ENCODE measurements at places on chromosomes 4 and X.

- DNase-seq, result peak; percentile 25
These were observed at the start of gene SYNPO2 for GRCh38 chr4:118888666-118889311. Gene SYNPO2, plus strand, starts transcription at chr4:118888854. Its CDS starts 183 bp downstream, at chr4:118889037.

DNA sequence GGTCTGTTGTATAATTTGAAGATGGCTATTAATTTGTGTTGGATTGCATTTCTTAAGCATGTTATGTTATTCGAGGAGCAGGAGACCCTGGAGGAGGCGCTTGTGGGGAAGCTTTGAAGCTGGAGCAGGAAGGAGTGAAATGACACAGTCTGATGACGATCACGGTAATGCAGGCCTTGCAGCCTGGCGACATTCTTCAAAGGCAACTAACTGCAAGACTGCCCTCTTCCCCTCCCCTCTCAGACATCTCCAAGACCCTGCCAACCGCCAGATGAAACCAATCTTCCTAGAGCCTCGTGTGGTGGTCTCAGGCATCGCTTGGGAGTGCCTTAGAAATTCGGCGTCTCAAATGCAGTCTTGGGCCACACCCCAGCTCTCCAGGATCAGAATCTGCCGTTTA, 16.1 kb downstream of the CLCN4 start:
- no peak for DNase-seq

GRCh38 chrX:5644776-5645175, 583.9 kb downstream of the NLGN4X start:
- DNase-seq, result no peak

DNA sequence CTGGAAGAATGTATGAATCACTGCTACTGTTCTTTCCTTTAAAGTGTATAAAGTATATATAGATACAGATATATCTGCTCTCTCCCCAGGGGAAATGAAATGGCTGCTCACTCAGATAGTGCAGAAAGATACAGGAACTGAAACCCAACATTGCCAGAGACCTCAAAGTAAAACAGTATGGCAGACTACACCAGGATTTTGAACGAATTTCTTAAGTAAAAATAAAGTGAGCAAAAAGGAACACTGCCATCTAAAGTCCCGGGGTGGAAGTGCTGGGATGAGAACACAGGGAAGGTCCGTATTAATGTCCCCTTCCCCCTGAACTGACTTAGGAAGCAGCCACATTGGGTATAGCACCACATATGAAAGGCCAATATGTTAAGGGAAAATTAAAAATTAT, 93.4 kb downstream of the TMA16 start:
- peak; percentile 83 for DNase-seq

GRCh38 chr4:135573251-135573650, 1371.7 kb upstream of the PABPC4L start:
- no peak for DNase-seq

DNA sequence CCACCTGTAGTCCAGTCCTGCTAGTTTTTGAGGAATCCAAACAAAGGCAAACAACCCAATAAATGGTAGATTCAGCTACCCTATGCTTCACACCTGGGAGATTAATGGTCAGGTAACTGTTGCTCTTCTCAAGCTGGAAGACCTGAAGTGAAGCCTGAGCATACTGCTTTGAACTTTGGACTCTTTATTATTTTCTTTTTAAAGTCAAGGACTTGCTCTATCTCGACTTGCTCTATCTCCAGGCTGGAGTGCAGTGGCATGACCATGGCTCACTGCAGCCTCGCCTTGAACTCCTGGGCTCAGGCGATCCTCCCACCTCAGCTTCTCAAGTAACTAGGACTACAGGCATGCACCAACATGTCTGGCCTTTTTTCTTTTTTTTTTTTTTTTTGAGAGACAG, 14.7 kb upstream of the KLHL13 start:
- no peak for DNase-seq

- no peak for DNase-seq
These were observed 248.9 kb downstream of the TLL1 start for GRCh38 chr4:166121897-166122296.

DNA sequence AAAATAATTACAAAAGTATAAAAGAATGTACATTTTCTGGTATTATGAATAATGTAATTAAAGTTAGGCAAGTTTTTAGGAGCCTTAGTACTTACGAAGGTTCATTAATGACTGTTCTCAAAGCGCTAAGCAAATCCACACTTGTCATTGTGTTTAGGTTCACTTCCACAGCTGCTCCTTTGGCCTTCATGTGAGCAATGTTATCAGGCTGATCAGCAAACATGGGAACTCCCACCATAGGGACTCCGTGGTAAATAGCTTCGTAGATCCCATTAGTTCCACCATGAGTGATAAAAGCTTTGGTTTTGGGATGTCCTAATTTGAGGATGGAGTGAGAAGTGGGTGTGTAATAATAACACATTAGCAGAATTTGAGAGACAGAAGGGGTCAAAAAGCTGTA, 45.1 kb downstream of the UGT2A2 start:
- no peak for DNase-seq

GRCh38 chr4:142703694-142704309, 142.3 kb downstream of the INPP4B start:
- DNase-seq, result no peak

DNA sequence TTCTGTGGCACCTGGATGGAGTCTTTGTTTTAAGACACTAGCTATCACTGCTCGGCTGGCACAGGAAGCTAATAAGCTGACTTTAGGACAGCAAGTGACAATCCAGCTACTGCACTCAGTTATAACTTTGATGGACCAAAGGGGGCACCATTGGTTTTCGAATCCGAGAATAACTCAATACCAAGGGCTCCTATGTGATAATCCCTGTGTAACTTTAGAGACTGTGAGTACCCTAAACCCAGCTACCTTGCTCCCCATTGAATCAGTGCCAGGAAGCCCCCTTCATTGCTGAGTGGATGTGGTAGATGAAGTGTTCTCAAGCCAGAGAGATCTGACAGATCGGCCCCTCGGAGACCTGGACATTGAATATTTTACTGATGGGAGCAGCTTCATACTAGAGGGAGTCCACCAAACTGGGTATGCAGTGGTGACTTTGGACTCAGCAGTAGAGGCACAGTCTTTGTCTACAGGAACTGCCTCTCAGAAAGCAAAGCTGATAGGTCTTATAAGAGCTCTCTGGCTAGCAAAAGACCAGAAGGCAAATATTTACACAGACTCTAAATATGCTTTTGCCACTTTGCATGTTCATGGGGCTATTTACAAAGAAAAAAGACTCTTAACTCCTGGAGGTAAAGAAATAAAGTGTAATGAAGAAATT, 35.5 kb upstream of the UGT2B7 start:
- DNase-seq, result no peak

- DNase-seq, result no peak
These were observed 2532.5 kb downstream of the ARAP2 start for GRCh38 chr4:33711826-33712225.

DNA sequence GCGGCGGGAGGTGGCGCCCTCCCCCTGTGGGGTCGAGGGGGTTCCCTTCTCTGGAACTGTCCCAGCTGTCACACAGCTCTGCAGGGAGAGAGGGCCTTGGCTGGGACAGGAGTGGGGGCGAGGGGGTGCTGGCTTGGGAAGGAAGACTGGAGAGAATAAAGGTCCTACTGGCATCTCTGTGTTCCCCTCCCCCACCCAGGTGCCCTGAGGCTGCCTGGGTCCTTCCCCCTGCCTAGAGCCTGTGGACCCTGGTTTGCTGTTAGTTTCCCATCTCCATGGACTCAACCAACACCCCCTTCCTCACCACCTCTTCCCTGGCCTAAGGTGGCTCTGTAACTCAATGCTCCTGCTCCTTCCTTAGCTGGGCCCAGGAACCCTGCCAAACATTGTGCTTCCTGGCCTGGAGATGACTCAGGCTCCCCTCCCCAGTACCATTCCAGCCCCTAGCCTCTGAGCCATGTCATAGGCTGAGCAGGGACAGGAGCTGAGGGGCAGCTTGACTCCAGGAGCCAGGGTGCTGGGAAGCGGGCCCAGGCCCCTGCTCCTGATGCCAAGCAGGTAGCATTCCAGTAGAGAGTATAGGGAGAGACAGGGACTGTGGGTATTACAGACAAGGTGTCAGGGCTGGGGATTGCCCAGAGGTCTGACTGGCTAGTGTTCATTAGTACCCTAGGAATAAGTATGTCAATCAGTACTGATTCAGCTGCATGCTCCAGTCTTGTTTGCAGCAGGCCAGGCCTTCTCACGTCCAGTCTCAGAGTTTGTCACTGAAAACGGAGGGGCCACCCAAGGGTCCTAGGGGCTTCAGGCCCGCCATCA, 100.7 kb downstream of the EFNB1 start:
- no peak for DNase-seq

GRCh38 chrX:85379174-85379907, at the start of gene POF1B:
Gene POF1B, minus strand, starts transcription at chrX:85379665. Its CDS starts 211 bp downstream, at chrX:85379454.
- DNase-seq, result no peak

DNA sequence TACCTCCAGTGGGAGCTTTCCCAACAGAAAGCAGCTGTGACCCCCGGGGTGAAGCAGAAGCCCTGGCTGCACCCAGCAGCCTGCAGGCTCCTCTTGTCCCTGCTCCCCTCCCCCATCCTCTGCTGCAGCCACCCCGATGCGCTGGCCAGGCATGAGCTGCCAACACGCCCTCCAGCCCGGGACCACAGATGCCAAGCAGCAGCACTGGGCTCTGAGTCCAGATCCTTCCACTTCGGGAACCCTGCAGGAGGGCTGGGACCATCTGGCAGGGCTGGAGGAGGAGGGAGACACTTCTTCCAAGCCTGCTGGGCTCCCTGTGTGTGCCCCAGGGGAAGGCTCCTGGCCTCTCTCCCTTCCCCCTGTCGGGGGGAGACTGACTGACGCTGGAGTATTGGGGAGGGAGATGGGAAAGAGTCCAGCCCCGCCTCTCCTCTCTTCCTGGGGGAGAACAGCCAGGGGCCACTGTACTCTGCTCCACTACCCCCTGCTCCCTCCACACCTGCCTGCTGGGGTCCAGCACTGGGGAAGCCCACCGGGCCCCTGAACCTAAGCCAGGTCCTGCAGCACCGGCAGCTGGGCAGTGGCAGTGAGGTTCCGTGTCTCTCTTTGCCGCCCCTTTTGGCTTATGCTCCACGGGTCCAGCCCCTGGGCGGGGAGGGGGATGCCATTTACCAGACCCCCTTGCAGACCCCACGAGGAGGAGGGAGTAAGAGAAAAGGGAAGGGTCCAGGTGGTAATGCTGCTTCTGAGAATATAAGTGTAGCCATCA, 55.7 kb downstream of the PPP2R2C start:
- no peak for DNase-seq

GRCh38 chrX:15804563-15804962, 14.3 kb downstream of the ZRSR2 start:
- DNase-seq, result peak; percentile 52

DNA sequence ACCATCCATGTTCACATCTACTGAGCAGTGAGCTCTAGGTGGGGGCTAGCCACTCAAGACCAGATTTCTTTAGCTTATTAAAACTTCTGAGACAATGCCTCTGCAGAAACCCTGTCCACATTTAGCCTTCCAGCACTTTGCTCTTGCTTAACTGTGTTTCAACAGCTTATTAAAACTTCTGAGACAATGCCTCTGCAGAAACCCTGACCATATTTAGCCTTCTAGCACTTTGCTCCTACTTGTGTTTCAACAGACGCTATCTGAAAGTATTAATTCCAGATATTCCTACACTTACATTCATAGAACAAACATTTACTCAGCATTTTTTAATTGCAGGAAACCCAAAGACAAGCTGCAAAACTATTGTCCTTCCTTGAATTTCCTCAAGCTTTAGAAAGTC, 91.9 kb downstream of the SEL1L3 start:
- no peak for DNase-seq

GRCh38 chr4:38141808-38142500, 181.8 kb downstream of the PTTG2 start:
- DNase-seq, result peak; percentile 72

DNA sequence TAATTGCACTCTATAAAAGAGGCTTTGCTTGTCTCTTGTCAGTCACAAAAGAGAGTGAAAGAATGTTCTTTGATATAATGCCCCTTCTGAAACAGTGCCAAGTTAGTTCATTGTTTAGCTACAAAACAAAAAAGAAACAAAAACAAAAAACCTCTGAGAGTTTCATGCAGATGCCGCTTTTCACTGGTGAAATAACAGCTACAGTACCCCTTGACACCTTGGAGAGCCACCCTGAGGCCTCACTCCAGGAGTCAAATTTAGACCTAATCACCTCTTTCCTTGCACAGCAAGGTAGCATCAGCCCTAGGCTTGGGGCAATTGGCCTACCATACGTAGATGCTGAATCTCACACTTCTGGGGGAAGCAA, 185.2 kb downstream of the UNC5C start:
- no peak for DNase-seq

DNA sequence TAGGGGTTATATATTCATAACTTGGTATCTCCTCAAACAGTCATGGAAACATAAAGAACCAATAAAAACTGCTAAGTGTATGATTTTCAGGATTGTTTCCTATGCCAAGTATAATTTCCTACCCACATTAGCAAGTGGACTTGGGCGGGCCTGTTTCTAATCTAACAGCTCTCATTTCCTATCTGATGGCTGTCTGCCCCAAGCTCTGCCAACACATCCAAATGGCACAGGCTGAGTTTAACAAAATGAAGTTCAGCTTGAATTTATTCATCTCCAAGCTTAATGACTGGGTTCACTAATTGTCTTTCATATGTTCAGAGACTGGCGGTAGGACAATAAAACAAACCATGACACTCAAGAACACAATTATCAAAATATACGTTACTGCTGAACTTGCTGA, 55.5 kb upstream of the S100G start:
- DNase-seq, result no peak

GRCh38 chr4:144547678-144548298, 98.2 kb upstream of the HHIP start:
- peak; percentile 3 for DNase-seq

DNA sequence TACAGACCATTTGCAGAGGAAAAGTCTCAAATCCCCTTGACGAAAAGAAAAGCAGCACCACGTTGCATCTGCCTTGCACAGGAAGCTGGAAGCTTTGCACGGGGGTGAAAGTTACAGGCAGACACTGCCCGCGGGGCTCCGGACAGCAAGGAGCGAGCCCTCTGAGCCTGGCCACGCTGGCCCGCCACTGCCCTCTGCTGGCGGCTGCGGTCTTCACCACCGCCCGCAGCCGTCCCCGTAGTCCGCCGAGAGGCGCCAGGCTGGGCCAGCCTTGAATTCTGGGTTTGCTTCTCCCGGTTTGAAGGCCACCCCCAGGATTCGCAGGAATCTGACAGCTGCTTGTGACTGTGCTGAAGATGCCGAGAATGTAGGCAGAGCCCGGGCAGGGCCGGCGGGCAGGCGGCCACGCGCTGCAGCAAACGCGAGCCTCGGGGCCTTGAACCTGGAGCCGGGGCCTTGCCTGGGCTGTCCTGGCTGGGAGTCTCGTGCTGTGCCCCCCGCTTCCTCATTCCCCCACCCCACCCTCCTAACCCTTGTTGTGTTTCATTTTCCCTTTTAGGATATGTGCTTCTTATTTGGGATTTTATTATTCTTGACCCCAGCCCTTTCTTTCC, 49.2 kb downstream of the ENPP6 start:
- DNase-seq, result peak; percentile 81

GRCh38 chr4:55729351-55730279, 90.0 kb upstream of the EXOC1L start:
- DNase-seq, result no peak

DNA sequence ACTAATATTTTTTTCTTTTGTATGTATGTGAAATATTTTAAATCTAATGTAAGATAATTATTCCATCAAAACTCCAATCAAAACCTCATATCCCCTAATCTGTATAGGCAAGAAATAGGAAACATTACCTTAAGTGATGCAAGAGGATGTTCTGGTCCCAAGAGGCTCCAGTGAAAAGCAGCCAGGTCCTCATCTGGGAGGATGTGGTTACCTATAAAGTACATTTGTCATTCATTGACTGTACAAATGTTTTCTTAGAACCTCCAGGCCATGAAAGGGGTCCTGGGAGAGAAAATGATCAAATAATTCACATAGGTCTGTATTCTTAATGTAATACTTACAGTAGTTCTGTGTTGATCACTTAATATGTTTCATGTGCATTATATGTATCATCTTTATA, 25.5 kb downstream of the FAM120C start:
- DNase-seq, result no peak

Data from suppressor macrophage treated with lipopolysaccharide for 4 hours (primary cell).